ENCODE measurements at places on chromosomes 3 and 15.

GRCh38 chr15:63991706-63992105 is 54.6 kb downstream of the DAPK2 start:
- DNase-seq: no peak

GRCh38 chr3:106210923-106211322 is 342.1 kb upstream of the CBLB start:
- DNase-seq: no peak

DNA sequence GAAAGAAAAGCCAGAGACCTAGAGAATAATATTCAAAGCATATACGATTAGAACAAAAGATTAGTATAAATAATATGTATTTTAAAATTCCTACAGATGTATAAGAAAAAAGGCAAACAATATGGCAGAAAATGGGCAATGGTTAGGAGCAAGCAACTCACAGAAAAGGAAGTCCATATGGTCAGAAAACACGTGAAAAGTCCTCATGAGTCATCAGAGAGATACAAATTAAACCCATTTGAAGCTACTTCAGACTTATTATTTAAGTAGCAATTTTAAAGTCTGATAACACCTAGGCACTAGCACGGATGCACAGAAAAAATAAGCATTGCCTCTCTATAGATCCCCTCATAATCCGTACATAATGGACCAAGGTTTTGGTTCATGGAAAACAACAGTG is 25.6 kb downstream of the SLC7A14 start:
- DNase-seq: no peak

DNA sequence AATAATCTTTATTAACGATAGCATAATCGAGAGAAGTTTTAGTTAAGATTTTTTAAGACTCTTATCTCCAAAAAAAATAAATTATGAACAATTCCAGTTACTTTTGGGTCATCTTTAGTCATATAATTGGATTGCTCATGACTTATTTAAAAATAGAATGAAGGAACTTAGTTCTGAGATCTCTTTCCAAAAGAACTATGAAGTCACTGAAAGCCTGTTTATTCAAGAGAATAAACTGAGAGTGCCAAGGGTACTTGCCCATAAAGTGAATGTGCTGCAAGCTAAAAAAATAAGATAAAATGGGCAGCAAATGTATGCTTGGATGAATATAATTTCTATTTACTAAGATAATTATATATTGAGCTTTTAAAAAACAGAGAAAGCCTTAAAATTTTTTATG is 176.5 kb upstream of the PLSCR5 start:
- no peak for DNase-seq

- no peak for DNase-seq
These were observed 98.7 kb downstream of the CCNL1 start for GRCh38 chr3:157061265-157061664.
